NCI-H774 (cell line): ENCODE measurements at places on chromosomes 7 and 10.

DNA sequence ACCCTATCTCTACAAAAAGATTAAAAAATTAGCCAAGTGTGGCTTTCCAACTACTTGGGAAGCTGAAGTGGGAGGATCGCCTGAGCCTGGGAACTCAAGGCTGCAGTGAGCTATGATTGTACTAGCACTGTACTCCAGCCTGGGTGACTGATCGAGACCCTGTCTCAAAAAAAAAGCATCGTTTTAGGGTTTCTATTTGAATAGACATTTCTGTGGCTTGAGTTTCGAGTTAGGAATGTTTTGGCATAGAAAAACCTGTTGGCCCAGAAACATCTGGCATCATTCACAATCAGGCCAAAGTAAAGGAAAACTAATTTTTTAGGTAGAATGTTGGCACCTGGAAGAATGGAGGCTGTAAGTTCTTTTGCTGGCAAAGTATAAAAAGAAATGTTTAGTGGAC lies 72.4 kb downstream of the AUTS2 start:
- DNase-seq: no peak

DNA sequence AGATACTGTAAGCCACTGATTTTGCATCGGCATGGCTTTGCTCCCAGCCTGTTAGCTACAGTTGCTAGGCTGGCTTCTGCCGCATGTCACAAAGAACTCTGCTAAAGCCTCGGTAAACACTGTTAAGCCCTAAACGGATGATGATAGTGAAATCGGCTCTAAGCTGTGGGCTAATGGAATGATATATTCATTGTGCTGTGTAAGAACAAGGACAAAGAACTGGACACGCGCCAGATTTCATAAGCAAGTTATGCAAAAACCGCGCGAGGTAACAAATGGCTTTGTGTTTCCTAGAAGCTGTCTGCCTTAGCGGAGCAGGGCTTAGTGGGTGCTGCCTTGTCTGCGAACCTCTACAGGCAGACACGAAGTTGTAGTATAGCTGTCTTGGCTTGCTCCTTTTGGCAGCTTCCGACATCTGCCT lies 331.3 kb upstream of the COBL start:
- DNase-seq: peak; percentile 21

- DNase-seq: no peak
Measured at GRCh38 chr10:73914036-73914435, 3.1 kb downstream of the PLAU start.

- DNase-seq: no peak
Measured at GRCh38 chr10:112741830-112742402, 208.1 kb upstream of the TCF7L2 start.

DNA sequence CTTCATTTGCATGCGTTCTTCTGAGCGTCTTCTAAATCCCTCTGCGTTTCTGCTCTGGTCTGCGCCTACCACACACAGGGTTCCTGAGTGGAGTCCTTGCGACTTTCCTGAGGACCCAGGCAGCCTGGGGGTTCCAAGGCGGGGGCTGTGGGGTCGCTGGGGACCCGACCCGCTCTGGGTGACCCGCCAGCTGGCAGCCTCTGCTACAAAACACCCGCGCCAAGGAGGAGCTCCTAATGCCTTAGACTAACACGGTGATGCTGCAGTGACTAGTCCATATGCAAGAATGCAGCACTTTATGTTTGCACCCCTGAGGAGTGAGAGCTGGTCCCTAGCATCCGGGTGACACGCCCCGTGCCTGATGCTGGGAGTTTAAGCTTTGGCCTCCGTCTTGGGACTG lies 367.0 kb upstream of the POM121L12 start:
- DNase-seq: no peak

DNA sequence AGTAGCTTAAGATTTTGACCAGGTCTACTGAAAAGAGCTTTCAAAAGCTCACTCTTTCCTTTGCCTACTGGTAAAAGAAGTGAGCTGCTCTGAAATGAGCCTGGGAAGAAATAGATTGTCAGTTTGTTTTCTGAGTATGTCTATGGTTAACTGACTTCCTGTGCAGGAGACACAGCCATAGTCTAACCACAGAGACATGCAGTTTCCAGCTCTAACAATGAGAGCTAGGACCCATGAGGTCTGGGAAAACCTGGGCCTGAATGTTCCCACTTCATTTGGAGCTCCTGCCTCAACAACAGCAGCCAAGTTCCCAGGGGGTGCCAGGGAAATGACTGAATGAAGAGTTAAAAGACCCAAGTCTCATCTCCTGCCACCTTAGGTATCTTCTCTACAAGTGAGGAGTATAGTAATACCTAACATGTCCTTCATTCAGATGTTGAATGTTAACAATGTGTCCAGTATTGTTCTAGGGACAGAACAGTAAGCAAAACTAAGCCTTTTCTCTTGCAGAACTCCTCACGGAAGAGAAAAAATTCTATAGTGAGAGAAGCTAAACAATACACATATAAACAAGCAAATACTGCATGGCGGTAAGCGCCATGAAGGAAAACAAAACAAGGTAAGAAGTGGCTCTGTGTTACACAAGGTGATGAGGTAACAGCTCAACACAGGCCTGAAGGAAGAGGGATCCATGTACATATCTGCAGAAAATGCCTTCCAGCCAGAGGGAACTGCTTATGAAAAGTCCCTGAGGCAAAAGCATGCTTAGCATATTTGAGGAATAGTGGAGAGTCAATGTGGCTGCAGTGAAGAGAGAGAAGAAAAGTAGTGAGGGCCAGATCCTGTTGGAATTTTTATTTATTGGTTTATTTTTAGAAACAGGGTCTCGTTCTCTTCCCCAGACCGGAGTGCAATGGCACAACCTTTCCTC lies 26.4 kb upstream of the ANKRD1 start:
- no peak for DNase-seq

DNA sequence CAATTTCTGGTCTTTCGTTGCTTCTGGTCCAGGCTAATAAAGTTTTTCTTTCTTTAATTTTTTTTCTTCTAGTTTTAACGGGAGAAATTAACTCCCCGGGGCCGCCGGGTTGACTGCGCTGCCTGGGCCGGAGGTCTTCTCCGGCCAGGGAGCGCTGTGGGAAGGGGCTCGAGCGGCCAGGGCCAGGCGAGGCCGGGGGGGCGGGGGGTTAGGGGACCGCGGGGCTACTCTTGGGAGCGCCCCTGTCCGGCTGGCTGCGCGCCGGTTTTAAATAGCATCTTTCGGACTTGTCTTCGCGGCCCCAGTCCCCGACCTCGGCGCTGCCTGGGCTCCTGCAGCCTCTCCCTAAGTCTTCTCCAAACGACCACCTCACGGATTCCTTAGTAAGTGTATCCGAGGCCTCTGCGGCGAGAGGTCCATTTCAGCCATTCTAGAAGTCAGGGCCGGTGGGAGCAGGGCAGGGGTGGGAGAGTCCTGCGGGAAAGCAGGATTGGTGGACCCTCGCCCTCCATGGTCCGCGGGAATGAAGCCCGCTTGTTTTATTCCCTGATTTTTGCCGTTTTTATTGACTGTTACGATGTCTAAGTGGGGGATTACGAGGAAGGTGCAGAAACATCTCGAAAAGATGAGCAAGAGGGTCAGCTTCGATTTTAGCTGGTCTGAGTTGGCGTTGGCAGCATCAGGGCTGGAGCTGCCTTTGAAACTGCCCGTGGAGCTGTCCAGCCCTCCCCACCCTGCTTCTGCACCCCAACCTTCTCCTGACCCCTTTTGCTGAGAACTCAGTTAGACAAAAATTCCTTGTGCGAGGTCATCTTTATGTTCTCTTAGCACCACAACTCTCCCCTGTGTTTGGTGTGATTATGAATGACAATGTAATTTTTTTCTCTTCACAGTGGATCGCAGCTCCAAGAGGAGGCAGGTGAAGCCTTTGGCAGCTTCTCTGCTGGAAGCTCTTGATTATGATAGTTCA lies 555 bp downstream of the PHF14 start:
- DNase-seq: no peak

GRCh38 chr7:17448479-17449423 lies 150.3 kb downstream of the AHR start:
- DNase-seq: no peak

- DNase-seq: no peak
Measured at GRCh38 chr7:102004229-102004628, 186.8 kb downstream of the CUX1 start.

GRCh38 chr7:43767311-43767710 lies 8.8 kb downstream of the BLVRA start:
- DNase-seq: no peak

DNA sequence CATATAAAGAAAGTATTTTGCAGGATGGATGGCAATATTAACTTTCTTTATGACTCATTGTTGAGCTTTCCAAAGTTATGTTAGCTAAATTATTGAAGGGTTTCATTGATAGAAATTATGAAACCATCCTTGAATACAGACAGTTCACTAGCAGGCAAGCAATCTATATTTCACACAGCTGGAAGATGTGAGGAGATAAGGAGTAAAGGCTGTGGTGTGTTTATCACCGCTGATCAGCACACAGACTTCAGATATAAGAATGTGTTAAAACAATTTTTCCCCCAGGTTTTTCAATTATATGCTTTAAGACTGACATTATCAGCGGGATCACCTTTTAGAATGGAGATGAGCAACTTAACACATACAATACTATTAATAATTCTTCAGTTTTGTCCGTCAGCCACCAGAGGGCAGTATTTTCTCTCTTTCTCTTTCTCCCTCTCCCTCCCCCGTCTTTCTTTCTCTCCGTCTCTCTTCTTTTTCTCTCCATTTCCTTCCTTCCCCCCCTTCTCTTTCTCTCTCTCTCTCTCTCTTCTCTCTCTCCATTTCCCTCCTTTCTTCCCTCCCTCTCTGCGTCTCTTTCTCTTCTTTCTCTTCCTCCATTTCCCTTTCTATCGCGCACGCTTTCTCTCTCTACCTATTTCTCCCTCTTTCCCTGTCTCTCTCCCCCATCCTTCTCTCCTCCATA lies 62.9 kb upstream of the FAM171A1 start:
- DNase-seq: peak; percentile 24

DNA sequence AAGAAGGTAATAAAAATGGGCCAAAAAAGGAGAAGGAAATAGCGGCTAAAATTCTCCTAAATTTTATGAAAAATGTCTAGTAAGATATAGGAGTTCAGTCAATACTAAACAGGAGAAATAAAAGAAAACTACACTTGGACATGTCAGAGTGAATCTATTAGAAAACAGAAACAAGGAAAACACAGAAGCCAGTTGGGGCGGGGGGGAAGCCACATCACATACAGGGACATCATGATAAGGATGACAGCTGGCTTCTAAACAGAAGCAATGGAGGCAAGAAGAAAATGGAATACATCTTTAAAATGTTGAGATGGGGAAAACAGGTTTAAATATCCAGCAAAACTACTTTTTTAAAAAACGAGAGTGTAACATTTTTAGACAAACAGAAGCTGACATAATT lies 77.8 kb downstream of the CUBN start:
- DNase-seq: no peak

GRCh38 chr7:11473807-11474424 lies 358.1 kb downstream of the THSD7A start:
- DNase-seq: no peak

DNA sequence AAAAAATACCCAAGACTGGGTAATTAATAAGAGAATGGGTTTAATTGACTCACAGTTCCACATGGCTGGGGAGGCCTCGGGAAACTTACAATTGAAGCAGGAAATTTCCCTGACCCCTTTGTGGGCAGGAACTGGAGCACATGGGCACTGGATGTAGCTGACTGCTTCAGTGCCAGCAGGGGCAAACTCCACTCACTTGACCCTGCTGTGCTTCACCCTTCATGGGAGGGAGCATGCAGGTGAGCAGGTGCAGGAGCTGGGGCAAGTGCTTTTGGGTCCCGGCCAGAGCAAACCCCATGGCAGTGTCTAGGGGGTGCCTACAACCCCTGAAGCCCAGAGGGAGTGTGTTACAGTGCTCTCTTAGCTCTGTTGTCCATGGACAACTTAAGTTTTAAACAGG lies 132.6 kb downstream of the AKR1D1 start:
- DNase-seq: no peak

DNA sequence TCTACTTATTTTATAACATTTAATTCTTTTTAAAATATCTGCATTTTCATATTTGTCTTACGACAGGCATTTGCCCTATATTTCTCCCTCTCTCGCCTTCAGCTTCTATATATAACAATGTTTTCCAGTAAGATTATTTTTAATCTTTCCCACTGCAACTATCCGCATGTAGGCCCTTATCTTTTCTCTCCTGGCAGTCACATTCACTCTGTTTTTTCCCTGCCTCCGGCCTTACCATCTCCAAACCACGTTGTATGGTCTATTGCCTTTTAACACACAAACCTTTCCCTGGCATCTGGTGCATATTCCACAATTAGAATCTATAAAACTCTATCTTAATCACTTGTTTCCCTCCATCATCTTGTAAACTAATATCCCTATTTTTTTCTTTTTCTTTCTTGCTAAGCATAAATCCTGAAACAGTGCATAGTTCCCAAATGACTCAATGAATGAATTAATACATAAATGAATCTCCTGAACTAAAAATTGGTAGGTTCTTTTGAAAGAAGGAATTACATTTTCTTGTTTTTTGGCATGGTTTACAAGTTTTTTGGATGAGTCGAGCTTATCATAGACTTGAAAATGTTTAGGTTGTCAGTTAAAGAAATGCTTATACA lies 173.2 kb downstream of the SEMA3A start:
- DNase-seq: no peak

DNA sequence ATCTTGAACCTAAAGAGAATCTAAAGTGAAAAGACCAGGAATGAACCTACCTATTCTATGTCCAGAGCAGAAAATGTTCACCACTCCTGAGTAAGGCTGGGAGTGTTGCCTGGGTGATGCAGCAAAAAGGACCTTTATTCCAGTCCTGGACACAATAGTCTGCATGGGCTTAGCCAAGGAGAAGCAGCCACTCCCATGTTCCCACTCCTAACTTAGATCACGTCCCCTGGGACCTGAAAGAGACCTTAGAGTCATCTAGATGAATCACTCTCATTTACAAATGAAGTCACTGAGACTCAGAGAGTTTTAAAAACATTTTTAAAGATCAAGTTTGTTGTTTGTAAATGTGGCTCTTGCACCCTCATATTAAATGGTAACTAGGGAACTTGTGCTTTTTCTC lies 763.4 kb downstream of the KCNMA1 start:
- DNase-seq: no peak

GRCh38 chr7:142629588-142630260 lies 119.5 kb upstream of the PRSS1 start:
- DNase-seq: no peak

GRCh38 chr10:62374862-62375710 lies 917 bp downstream of the ZNF365 start:
- DNase-seq: no peak

GRCh38 chr7:132125096-132125495 lies 451.2 kb downstream of the PLXNA4 start:
- DNase-seq: no peak

DNA sequence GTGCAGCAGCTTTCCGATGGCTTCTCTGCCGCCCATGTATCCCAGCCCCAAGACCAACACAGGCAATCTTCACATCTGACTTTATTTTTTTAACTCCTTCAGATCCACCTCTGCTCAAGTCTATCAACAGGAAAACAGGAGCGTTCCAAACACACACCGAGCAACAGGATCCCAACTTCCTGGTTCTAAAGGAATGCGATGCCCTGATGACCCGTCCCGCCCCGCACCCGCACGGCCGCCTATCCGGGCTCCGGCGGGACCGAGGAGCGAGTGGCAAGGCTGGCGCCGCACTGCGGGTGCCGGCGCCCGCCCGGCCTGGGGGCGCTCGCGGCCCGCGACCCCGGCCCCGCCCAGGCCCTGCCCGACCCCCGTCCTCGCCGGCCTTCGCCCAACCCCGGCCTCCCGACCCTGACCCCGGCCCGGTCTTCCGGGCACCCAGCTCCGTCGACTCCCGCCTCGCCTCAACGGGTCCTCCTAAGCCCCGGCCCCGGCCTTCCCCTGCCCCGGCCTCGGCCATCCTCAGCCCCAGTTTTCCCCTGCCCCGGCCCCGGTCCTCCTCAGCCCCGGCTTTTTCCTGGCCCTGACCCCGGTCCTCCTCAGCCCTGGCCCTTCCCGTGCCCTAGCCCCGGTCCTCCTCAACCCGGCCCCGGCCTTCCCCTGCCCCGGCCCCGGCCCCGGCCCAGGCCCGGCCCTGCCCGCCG lies 730 bp downstream of the LARP4B start:
- DNase-seq: no peak
